CD4-positive, alpha-beta T cell treated with Interleukin-6 for 4 hours (primary cell): ENCODE measurements at places on chromosomes 4 and X.
A peak's percentile ranks its signal among the peaks of the same experiment; 100 is the strongest.

GRCh38 chr4:176611951-176612350 is 180.8 kb downstream of the VEGFC start:
- DNase-seq: no peak

DNA sequence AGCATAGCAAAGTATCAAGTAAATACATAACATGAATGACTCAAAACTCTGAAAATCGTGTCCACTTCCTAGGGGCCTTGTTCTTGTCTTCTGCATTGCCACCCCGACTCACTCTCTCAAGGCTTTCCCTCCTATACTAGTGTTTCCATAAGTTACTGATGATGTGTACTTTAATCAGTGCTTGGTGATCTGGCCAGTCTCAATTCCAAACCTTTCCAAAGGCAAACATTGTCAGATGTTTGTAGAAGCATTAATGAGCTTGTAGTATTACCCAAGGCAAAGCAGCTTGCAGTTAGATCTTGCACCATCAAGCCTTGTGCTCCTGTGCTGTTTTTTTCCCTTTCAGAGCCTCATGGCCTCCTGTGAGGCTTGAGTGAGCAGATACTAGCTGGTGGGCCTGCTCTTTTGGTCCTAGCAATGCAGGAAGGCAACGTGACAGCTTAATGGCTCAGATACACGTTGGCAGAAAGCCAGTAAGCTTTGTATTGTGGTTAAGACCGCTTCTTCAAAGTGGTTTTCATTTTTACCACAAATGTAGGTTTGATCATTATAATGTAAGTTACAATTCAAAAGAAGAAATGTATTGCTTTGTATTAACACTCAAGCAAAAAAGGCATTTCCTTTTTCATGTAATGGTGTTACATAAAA is 51.8 kb downstream of the RBPJ start:
- DNase-seq: peak; percentile 56

GRCh38 chr4:139676913-139677585 is 11.4 kb downstream of the MGST2 start:
- DNase-seq: no peak

DNA sequence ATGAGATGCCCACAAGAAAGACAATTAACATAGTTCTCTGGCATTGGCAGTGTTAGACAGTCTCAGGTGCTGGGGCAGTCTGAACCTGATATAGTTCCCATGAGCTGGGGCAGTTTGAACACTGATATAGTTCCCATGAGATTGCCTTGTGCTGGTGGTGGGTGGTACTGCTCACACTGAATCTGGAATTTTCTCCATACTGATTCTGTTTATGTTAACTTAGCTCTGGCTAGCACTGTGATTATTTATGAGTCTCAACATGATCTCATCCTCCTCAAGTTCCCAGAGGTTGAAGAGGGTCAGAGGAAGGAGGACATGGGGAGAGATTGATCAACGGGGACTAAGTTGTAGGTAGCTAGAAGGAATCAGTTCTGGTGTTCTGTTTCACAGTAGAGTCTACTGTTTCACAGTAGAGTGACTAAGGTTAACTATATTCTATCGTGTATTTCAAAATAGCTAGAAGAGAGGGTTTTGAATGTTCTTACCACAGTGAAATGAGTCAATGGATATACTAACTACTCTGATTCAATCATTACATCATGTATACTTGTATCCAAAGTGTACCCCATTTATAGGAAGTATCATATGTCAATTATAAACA is 379.9 kb downstream of the ADAM29 start:
- no peak for DNase-seq

DNA sequence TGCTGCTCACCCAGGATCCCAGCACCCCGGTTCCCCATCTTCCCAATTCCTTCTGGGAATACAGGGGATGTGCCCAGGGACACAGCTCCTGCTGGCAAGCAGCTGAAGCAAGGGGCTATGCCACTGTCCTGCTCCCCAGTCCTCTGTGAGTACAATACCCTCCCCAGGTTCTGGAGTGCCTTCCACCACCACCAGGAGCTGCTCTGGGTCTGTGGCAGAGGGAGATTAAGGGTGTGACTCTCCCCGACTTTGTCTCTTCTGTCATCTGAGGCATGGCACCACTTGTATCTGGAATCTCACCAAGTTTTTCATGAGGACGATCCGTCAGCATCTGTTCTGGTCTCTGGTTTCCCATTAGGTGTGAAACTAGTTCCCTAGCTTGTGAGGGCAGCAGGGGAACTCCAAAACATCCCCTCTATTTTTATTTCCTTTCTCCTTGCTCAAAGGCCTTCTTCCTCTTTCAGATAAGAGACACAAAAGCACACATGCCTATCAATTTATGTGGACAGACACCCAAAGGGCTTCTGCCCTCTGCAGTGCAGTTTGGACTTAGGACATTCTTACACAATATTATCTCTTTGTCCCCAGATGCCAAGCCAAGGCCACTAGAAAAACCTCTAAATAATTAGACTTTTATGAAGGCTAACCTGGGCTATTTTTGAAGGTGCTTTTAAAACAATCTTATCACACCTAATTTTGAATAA is 26.8 kb downstream of the MGST2 start:
- no peak for DNase-seq

GRCh38 chr4:4417886-4418285 is 31.0 kb downstream of the NSG1 start:
- DNase-seq: peak; percentile 22

- peak; percentile 23 for DNase-seq
Observed at GRCh38 chrX:71053217-71053621, 14.9 kb downstream of the SNX12 start.

DNA sequence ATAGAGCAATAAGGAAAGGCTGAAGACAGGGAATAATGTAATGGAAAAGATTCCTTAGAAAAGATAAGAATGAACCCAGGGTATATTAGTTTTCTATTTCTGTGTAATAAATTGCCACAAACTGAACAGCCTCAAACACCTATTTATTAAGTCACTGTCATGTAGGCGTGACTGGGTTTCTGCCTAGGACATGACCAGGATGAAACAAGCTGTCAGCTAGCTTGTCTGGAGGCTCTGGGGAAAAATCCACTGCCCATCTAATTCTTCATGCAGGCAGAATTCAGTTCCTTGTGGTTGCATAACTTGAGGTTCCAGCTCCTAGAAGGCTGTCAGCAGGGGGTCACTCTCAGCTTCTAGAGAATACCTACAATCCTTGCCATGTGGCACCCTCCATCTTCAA is 277.7 kb downstream of the TMA16 start:
- no peak for DNase-seq

- DNase-seq: no peak
Observed at GRCh38 chrX:74249963-74250362, 54.0 kb upstream of the ZCCHC13 start.

- no peak for DNase-seq
Observed at GRCh38 chrX:23194885-23195554, 139.6 kb upstream of the PTCHD1 start.

DNA sequence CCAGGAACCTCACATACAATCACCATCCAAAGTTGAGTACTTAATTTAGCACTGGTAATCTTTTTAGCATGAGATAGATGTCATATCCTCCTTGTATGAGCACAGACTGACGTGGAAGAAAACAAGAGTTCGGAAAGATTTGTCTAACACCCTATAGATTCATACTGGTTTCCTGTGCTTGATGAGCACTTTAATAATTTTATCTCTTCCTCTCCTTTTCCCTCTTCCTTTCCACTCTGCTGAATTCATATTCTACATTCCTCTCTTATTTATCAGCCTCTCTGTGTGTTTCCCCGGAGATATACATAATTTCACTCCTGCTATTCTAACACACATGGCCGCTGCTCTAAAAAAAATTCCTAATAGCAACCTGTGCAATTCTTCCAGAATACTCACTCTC is 273.9 kb downstream of the AFF2 start:
- no peak for DNase-seq

DNA sequence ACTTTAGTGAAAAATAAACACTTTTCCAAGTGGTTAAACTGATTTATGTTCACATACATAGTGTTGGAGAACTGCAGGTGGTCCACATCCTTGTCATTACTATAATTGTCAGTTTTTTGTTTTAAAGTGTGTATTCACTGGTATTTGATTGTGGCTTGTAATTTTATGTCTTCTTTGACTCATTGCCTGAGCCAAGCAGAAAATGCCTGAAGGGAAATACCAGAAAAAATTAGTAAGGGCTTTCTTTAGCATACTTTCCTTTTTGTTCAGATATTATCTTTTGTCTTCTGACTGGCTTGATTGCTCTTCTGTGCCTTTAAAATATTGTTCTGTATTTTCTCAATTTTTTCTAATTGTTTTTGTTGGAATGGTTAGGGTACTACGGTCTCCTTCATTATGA is 981.3 kb downstream of the C4orf33 start:
- DNase-seq: no peak

- DNase-seq: no peak
Observed at GRCh38 chr4:17055788-17056187, 157.3 kb upstream of the LDB2 start.
